Activated naive CD4-positive, alpha-beta T cell (primary cell): ENCODE measurements at places on chromosomes 5 and 9.
A peak's percentile ranks its signal among the peaks of the same experiment; 100 is the strongest.

- DNase-seq, result no peak
Observed at GRCh38 chr5:35741971-35742370, 114.7 kb upstream of the IL7R start.

- DNase-seq, result no peak
Observed at GRCh38 chr5:138018849-138019248, 14.0 kb downstream of the FAM13B start.

DNA sequence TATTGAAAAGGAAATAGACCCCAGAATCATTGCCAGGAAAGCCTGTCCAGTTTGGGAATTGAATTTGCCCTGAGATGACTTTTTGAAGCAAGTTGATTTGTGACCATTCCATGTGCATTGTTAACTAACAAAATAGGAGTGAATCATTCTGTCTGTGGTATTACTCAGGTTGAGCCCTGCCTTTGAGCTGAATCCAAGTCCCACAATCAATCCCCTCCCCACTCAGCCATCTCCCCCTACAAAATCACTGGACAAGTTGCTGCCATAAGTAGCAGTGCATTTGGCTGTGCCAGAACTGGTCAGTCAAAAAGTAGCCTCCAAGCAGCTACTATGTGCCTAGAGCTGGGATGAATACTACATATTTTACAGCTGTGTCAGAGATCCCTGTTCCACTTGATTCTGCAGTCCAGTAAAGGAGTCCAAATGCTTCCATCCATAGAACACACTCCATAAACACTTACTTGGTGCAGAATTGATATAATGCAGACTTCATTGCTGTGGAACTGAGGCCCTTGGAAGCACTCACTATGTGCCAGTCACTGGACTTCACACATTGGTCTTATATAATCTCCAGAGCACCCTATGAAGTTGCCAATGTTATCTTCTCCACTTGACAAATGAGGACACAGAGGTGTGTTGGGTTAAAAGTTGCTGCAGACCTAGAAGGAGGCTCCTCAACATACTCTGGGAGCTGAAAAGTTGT, 96.1 kb downstream of the ZNF462 start:
- DNase-seq, result no peak

DNA sequence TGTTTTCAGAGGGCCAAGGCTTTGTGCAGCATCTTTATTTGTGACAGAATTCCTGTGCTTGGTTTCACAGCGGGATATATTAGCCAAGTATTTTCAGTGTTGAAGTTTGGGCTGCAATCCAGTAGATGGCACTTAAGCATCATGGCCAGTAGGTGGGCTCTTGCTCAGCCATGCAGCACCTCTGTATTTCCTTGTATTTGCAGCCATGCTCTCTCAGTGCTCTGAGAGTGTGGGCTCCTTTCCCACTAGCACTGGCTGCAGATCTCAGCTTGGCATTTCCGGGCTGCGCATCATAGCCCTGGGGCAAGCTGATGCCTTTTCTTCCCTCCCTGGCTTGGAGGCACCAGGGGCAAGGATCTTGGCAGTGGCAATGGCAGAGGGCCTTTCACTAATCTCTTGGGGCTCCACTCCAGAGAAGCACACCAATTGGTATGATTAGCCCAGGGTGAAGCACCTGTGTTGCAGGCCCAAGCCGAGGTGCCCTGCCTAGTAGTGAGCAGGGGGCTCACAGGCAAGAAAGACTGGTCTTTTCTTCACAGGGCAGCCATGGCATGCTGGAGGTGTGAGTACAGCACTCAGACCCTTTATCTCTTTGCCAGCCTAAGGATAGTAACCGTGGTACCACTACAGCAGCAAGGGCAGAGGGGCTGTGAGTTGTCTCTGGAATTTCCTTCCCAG, 48.3 kb downstream of the SLCO6A1 start:
- no peak for DNase-seq

- DNase-seq, result no peak
Observed at GRCh38 chr9:87108661-87109060, 161.4 kb upstream of the GAS1 start.

DNA sequence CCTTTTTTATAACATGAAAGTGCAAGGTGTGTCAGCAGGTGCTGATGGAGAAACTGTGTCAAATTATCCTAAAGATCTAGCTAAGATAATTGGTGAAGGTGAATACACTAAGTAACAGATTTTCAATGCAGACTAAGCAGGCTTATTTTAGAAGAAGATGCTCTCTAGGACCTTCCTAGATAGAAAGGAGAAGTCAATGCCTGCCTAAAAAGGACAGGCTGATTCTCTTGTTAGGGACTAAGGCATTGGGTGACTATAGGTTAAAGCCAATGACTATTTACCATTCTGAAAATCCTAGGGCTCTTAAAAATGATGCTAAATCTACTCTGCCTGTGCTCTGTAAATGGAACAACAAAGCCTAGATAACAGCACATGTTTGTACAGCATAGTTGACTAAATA, 1682.4 kb downstream of the MAT2B start:
- no peak for DNase-seq

DNA sequence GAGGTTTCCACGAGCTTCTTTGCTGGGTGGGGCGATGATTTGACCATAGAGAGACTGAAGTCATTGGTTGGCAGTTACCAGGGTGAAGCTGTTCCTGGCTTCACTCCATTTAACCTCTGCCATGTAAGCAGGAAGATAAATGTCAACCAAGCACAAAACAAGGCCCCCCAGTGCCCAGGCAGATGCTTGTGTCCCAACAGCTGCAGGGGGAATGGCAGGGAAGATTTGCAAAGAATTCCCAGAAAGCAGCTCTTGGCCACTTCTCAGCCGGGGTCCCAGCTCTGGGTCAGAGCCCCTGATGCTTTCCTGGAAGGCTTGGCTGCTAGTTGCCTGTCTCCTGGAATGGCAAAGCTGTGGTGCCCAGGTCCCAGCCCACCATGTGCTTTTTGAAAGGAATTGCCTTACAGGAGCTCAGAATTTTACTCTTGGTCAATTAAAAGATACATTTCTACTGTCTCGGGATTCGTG, 383.4 kb downstream of the ENC1 start:
- no peak for DNase-seq

DNA sequence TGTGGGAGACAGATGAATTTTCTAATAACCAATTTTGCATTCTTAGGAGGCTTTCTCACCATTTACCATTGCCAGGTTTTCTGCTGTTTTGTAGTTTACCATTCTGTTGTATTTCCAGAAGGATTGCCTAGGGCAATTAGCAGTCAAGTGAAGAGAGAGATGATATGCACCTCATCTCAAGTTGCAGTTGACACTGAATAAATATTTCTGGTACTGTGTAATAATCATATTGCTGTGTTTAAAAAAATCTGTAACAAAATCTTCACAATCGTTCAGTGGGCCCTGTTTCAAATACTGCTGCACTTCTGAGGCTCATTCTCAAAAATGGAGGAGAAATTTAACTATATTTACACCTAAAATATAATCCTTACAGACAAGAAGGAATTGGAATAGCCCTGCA, 706.1 kb upstream of the PTPRD start:
- no peak for DNase-seq

DNA sequence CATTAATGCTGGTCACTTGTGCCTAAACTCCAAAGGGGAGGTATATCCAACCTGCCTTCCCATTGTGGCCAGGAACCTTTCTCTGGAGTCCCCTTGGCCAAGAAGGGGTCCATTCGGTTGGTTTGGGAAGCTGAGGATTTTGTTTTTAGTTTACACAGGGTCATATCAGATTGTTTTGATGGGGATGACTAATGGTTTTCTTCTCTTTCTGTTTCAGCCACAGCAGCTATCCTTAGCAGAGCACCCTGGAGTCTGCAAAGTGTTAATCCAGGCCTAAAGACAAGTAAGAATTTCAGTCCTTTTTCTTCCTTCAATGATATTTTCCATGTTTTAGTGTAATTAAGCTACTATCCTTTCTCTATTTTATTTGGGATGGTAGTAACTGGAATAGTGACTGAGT, 127.8 kb upstream of the CCDC152 start:
- DNase-seq, result no peak

DNA sequence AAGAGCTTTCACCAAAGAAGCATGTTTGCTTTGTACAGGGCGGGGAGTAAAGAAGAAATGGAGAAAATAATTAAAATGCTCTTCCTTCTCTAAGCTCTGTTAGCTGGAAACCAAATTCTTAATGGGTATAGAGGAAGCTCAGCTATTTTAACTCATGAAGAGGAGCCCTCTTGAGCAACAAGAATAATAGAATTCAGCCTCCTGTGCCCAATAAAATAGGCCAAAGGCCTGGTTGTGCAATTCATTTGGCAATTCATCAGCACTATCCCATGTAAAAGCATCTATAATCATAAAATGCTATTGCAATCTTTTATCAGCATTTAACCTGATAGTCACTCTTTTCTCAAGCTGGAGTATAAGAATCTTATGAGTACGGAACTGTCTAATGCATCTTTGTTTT, 133.6 kb upstream of the CDH6 start:
- no peak for DNase-seq

- DNase-seq, result peak; percentile 18
Observed at GRCh38 chr9:129886226-129887174, 51.2 kb downstream of the USP20 start.

- DNase-seq, result no peak
Observed at GRCh38 chr9:99851500-99851822, 29.8 kb downstream of the NR4A3 start.

DNA sequence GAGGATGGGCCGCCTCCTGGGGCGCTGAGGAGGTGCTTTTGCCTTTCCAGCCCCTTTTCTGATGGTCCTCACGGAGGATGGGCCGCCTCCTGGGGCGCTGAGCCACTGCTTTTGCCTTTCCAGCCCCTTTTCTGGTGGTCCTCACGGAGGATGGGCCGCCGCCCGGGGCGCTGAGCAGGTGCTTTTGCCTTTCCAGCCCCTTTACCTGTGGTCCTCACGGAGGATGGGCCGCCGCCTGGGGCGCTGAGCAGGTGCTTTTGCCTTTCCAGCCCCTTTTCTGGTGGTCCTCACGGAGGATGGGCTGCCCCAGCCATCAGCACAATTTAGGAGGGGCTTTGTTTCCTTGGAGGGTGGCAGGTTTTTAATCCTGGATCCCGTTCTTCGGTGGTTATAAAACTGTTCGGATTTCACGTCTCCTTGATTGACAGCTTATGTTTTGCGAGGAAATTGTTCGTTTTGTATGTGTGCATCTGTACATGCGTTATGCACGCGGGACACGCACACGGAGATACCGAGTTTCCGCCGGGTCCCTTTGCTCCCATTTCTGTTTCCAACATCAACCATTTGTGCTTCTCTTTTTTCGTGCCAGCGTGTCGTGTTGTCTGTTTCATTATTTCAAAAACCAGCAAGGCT, 34.7 kb upstream of the SLC9A3 start:
- no peak for DNase-seq

DNA sequence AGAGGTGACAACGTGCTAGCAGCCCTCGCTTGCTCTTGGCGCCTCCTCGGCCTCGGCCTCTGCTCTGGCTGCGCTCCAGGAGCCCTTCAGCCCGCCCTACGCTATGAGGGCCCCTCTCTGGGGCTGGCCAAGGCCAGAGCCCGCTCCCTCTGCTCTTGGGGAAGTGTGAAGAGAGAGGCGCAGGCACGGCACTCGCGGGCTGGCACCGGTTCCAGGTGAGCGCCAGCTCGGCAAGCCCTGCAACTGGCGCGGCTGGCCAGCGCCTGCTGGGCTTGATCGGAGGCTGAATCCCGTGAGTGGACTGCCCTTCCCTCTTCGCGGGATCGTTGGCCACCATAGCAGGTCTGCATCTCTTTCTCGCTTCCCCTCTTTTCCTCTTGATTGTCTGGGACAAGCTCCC, 298.0 kb upstream of the PTPRD start:
- no peak for DNase-seq

- DNase-seq, result no peak
Observed at GRCh38 chr9:83147315-83148149, 84.6 kb upstream of the RASEF start.
